ENCODE measurements at places on chromosomes 3 and 15. TPM values are rescaled to one million over a fixed set of nuclear protein-coding genes. Genes with fewer than 3 reads are reported as not detected.

- DNase-seq: no peak
These were observed 21.1 kb downstream of the OXNAD1 start for GRCh38 chr3:16286161-16286560.

DNA sequence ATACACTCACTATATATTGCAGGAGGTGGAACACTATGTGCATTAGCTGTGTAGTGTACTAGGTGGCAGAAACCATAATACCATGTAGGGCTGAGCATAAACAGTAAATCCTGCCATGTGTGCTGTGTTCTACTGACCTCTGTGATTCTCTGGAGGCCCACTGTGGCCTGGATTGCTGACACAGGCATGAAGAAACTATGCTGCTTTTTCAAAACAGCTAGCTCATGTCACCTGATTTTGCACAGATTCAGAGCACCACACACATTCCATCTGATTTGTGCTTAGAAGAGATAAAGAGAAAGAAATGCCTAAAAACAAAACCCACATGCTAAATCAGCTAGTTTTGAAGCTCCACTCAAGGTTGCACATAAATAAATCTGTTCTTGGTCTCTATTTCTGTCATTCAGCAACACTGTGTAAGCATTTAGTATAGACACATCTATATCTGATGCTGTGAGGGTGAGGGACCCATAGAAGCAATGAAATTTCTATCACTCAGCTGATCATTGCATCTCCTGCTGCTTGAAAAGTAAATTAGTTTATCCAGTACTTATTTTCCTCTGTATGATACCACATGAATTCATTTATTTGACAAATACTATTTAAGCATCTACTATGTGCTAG lies 1007.7 kb upstream of the SEMA6D start:
- no peak for DNase-seq

RAD18 gene
- 3.6 TPM for total RNA-seq

GRCh38 chr15:40613080-40613479 lies 19.0 kb downstream of the KNL1 start:
- DNase-seq: no peak

- no peak for DNase-seq
These were observed 20.6 kb upstream of the TEX55 start for GRCh38 chr3:119125342-119125741.

MKRN3 gene
- total RNA-seq: 0.26 TPM

GRCh38 chr3:16545413-16546185 lies 32.1 kb upstream of the RFTN1 start:
- no peak for DNase-seq

Measured in body of pancreas (tissue), 4 donors.